ENCODE measurements at places on chromosomes 2 and 18.

- no peak for DNase-seq
Observed at GRCh38 chr2:23620841-23621341, 235.9 kb downstream of the KLHL29 start.

DNA sequence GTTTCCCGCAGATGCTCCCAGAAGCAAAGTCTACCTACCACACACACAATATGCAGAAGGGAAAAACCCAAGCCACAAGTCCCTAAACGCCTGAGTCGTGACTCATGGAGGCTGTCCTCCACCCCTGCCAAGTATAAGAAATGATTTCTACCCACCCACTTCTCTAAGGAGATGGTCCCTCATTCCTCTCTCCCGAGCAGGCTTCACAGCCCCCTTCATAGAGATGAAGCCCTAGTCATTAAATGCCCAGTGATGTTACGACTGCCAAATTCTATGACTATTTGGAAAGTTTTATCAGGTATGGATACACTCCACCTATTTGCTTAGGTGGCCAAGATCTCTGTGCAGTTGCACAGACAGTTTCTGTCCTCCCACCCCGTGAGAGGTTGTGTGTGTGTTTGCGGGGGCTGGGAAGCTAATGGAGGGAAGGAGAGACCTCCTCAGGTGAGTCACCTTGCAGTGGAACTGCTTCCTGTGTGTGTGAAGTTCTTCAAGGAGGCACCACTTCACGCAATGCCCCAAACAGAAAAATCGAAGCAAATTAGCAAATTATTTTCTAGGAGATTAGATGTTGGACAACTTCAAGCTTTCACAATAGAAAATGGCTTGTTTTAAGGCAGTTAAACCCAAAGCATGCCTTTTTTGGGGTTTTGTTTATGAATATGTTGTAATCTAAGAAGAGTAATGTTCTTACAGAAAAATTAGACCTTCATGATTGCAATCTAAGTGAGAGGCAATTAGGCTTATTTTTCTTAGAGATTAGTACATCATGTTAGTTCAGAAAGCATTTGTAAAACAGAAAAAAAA lies 175.2 kb downstream of the TGIF1 start:
- no peak for DNase-seq

GRCh38 chr2:209933499-209934483 lies 68.6 kb upstream of the RPE start:
- DNase-seq, result no peak

GRCh38 chr2:68121873-68122679 lies 35.6 kb upstream of the PNO1 start:
- peak; percentile 60 for DNase-seq

DNA sequence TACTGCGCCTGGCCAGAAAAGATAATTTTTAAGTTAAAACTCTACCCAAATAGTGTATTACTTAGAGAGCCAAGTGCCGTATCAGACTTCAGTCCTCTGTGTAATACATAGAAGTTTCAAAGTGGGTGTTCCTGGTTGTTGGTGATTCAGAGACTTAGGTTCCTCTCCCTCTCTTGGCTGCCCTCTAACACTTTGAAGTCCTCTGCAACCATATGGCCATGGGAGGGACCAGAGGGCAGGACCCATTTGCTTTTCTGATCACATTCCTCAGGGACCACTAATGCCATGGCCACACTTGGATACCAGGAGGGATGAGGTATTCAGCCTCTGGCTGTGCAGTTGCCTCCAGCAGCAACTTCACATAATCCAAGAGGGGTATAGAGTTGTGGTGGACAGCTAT lies 131.5 kb downstream of the CAPN13 start:
- no peak for DNase-seq

GRCh38 chr2:28717339-28717758 lies 34.3 kb upstream of the PPP1CB start:
- no peak for DNase-seq

DNA sequence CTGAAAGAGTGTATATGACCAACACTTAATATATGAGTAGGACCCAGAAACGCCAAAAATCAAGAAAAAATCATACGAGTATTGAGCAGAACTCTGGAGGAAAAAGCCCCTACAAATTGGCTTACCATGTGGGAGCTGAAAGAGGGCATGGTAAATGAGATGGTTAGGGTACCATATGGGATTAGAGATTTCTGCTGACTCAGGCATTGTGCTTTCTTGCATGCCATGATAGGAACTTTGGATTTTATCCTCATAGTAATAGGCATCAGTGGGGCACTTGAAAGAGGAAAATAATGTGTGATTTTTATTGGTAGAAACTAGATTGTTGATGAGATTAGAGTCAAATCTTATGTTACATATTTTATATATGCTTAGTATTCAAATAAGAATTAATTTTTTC lies 271.1 kb downstream of the CBLN2 start:
- no peak for DNase-seq

DNA sequence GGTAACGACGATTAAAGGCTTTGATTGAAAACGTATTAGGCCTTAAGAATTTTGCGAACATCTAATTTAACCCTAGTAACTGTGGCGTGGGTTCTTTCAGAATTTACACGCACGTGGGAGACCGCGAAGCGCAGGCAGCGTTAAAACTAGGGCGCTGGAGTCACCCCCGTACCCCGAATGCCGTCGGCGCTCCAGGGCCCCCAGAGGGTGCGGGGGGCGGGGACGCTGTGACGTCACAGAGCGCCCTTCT lies 673 bp upstream of the SMCHD1 start:
- DNase-seq, result no peak

DNA sequence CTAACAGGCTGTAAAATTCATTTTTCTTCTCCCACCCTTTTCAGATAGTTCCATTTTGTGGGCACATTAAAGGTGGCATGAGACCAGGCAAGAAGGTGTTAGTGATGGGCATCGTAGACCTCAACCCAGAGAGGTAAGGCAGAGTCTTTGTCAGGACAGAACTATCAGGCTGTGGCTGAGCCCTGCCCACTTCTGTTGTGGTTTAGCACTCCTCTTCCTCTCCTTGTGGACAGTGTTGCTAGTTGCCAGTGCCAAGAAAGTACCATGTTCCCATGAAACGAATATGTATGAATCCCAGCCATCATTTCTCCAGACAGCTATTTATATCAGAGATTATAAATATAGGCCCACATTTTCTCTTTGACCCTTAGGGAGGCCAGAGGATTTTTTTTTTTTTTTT lies 1.6 kb downstream of the LGALSL start:
- DNase-seq, result no peak

GRCh38 chr18:57581301-57581934 lies 5.1 kb downstream of the FECH start:
- peak; percentile 70 for DNase-seq
